ENCODE measurements at places on chromosomes 4 and X. TPM values are rescaled to one million over a fixed set of nuclear protein-coding genes. Genes with fewer than 3 reads are reported as not detected.

Gene WNK3
- total RNA-seq, result 0.67 TPM

Gene PNMA3
- total RNA-seq, result not detected

Gene HTR2C
- not detected for total RNA-seq

Gene CHRDL1
- total RNA-seq, result not detected

Gene CFP
- total RNA-seq, result 0.10 TPM

Gene TDO2
- 17.6 TPM for total RNA-seq

Gene EREG
- 2.7 TPM for total RNA-seq

Gene FAM241A
- total RNA-seq, result 6.2 TPM

Gene CENPVL1
- not detected for total RNA-seq

Gene TMPRSS11F
- not detected for total RNA-seq

Gene VEGFD
- total RNA-seq, result 2.9 TPM

Gene CXCL8
- 1,559 TPM for total RNA-seq

Gene AGA
- 129 TPM for total RNA-seq

Gene NUDT11
- 30.6 TPM for total RNA-seq

Gene NOX1
- total RNA-seq, result 0.78 TPM

Gene MRPS18C
- total RNA-seq, result 40.5 TPM

Gene CXorf65
- total RNA-seq, result not detected

Gene GPRIN3
- 36.5 TPM for total RNA-seq

Gene TEX13D
- not detected for total RNA-seq
